ENCODE measurements at places on chromosomes 7 and 10. TPM values are rescaled to one million over a fixed set of nuclear protein-coding genes. Genes with fewer than 3 reads are reported as not detected.

Gene ZNF398
- polyA plus RNA-seq, result 6.9 TPM

Gene ZWINT
- 0.49 TPM for polyA plus RNA-seq

Gene HTRA1
- 11.5 TPM for polyA plus RNA-seq

Gene ZNF365
- polyA plus RNA-seq, result not detected

Gene OPN1SW
- not detected for polyA plus RNA-seq

Gene AGBL3
- 0.76 TPM for polyA plus RNA-seq

Gene ZNF3
- 15.1 TPM for polyA plus RNA-seq

Gene ASAH2B
- polyA plus RNA-seq, result 1.5 TPM

Gene CNPY1
- polyA plus RNA-seq, result not detected

Gene FFAR4
- 0.01 TPM for polyA plus RNA-seq

Gene CLDN3
- polyA plus RNA-seq, result 0.16 TPM

Gene TMEM60
- 39.3 TPM for polyA plus RNA-seq

Gene PHTF2
- polyA plus RNA-seq, result 42.3 TPM

Gene ACBD5
- polyA plus RNA-seq, result 53.6 TPM

Gene GPR158
- 0.01 TPM for polyA plus RNA-seq

Gene GSDME
- 8.3 TPM for polyA plus RNA-seq

Gene CHST3
- polyA plus RNA-seq, result 8.2 TPM

Gene VAX1
- not detected for polyA plus RNA-seq

Gene TMEM229A
- polyA plus RNA-seq, result not detected

Gene GIMAP4
- polyA plus RNA-seq, result 13.6 TPM

Gene CDC14C
- not detected for polyA plus RNA-seq

Gene TCERG1L
- 0.01 TPM for polyA plus RNA-seq

Gene FMC1
- 32.1 TPM for polyA plus RNA-seq

Gene SPOCK2
- polyA plus RNA-seq, result 4.3 TPM

Gene GAD2
- polyA plus RNA-seq, result not detected

Gene GRID1
- polyA plus RNA-seq, result 0.25 TPM

Gene TIAL1
- 38.2 TPM for polyA plus RNA-seq

Gene PLAU
- polyA plus RNA-seq, result 3.8 TPM

Gene GDF2
- not detected for polyA plus RNA-seq

Gene STEAP1
- 1.4 TPM for polyA plus RNA-seq

All from psoas muscle (tissue), 8 donors.